Progenitor cell of endocrine pancreas (in vitro differentiated cells): ENCODE measurements at places on chromosomes 4 and X. TPM values are rescaled to one million over a fixed set of nuclear protein-coding genes. Genes with fewer than 3 reads are reported as not detected.

PDE6B gene
- 10.4 TPM in 2 replicates for total RNA-seq

PAGE2B gene
- total RNA-seq = not detected in 2 replicates

C4orf50 gene
- 0.18 and 0.19 TPM in 2 replicates for total RNA-seq

DNA sequence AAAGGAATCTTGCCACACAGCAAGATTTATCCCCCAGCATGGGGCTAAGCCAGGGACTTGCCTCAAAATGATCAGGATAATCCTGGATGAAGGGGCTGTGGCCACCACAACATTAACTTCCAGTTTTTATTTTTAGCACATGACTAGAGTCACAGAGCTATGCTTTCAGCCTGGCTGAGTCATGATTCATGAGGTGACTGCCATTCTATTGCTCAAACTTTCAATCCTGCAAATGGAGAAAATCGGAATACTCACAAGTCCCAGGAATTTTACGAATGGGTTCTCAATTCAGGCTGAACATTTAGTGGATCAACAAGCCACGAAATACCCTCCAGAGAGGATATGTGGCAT, 70.7 kb upstream of the HPGD start:
- no peak for DNase-seq

- peak; percentile 80 for DNase-seq
These were observed 878 bp upstream of the CNOT6L start for GRCh38 chr4:77819843-77820648.
